ENCODE measurements at places on chromosomes 2 and 18.

DNA sequence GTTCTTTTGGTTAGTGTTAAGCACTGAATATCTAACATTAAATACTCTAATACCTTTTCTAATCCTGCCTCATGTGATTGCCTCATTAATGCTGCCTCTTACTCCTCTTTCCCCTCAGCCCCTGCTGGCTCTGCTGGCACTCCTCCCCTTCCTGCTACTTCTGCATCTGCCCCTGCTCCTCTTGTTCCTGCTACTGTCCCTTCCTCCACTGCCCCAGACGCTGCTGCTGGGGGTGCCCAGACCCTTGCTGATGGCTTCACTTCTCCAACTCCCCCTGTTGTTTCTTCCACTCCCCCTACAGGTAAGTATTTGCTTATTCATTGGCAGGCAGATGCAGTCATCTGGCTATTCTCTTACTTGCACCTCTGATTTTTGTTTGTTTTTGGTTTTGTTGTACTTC is 68.5 kb downstream of the ABI2 start:
- no peak for DNase-seq

DNA sequence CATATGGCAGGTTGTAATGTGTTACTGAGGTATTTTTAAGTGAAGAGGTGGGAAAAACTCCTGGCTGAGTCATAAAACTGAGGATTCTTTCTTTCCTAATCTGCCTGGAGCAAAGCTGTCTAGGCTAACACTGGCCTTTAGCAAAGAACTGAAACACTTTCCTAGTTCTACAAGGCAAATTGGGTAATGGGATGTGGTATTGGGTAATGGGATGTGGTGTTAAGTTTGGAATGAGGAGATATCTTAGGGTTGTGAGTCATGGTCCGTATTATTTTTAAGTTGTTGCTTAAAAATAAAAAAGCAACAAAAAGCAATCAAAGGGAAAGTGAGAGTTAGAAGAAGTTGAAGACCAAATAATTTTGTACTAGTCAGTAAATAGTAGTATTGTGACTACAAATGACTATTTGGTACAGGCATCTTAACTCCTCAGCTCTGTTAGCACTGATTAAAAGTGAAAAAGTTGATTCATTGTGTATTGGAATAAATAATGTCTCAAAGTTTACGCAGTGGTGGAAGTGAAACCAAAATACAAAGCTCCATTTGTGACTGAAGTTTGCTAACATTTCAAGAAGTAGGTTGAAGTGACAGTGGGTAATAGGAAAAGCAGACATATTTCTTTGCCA is 216.8 kb downstream of the CAMKMT start:
- DNase-seq = peak; percentile 90

DNA sequence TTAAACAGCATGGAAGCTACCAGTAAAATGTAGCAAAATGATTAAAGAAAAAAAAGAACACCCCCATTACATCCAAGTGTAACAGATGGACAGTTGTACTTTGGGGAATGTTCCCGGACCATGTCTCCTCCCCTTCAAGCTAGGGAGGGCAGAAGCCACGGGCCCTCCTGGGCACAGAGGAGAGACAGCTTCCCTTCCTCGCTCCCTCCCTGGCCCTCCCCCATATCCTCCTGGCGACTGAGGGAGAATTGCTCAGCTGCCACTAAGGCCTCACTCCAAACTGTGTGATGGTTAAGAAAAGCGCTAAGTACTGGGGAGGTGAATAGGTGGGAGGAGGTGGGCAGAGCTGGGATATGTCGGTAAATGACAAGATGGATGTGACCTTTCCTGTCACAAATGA is 358.0 kb downstream of the HRH4 start:
- DNase-seq = no peak

DNA sequence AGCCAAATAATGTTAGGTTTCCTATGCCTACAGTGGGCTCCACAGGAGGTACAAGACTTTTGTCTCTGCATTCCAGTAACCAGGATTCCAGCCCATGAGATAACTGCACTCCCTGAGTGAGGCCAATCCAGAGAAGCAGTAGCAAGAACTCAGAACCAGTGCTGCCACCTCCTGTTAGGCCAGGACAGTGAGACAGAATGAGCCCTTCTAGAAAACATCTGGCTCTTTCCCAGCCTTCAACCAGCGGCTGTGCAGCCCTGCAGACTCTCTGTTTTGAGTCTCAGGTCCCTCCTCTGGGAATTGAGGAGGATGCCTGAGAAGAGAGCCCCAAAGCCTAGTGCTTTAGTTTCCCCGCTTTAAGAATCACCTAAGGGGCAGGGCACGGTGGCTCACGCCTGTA is 44.2 kb downstream of the ARID5A start:
- DNase-seq = no peak

GRCh38 chr2:33204945-33205344 is 258.2 kb downstream of the LTBP1 start:
- DNase-seq = no peak

DNA sequence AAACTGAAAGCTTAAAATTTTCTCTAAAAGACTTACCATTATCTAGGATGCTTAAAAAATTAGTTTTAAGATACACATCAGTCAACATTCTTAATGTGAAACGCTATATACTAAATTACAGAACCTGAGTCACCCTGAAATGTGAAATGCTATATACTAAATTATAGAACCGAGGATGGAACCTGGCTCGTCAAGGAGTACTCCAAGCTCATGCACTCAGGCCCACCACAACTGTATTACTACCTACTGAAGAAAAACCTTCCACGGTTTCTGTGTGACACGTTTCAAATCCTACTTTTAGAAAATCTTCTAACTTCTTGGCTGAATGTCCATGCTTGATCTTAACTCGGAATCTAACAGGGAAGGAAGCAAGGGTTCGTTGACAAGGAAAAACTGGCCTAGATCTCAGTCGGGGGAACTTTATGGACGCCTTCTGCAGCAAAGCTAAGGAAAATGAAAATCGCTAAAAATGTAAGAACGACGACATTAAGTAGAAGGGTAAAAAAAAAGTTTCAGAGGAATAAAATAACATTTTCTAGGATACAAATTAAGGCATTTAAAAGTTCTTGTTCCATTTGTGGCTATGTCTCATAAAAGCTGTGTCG is 1.4 kb downstream of the PRKD3 start:
- no peak for DNase-seq

GRCh38 chr2:184596819-184597411 is 1.4 kb upstream of the ZNF804A start:
- peak; percentile 91 for DNase-seq

All from SIG-M5 (cell line).